Activated gamma-delta T cell treated with Interleukin-2 at 50 U/mL for 16 hours (primary cell): ENCODE measurements at places on chromosomes 7 and 10.
A peak's percentile ranks its signal among the peaks of the same experiment; 100 is the strongest.

- DNase-seq: no peak
Observed at GRCh38 chr10:101848894-101849351, 5.3 kb upstream of the KCNIP2 start.

- DNase-seq: no peak
Observed at GRCh38 chr10:125144693-125145623, 15.4 kb downstream of the CTBP2 start.

GRCh38 chr10:53477313-53477675, 704.7 kb upstream of the MBL2 start:
- DNase-seq: no peak

- DNase-seq: no peak
Observed at GRCh38 chr10:25222085-25222660, 47.4 kb downstream of the GPR158 start.

- DNase-seq: no peak
Observed at GRCh38 chr10:123998197-123999141, 94.9 kb downstream of the CHST15 start.

DNA sequence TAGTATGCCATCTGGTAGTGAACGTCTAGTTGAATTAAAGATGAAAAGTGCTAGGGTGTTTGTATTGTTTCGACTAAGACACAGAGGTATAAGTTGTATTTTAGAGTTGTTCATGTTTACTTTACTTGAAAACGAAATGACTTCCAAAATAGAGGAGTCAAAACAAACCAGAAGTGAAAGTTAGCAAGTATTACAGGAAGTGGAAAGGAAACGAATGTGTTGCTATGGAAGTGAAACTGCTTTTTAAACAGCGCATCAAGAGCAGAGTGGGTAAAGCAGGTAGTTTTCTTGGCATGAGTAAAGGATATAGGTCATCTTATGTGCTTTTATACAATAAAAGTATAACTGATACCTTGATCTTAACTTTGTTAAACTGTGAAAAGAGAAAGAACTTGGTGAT, 20.0 kb upstream of the GALNTL5 start:
- DNase-seq: no peak

GRCh38 chr7:101701153-101701794, 72.2 kb upstream of the MYL10 start:
- no peak for DNase-seq

- DNase-seq: no peak
Observed at GRCh38 chr10:120897343-120897742, 46.2 kb downstream of the WDR11 start.

- DNase-seq: no peak
Observed at GRCh38 chr7:156090988-156091387, 278.7 kb upstream of the SHH start.

- DNase-seq: no peak
Observed at GRCh38 chr7:12103948-12104347, 107.1 kb upstream of the TMEM106B start.

GRCh38 chr10:15640536-15641085, 79.1 kb downstream of the ITGA8 start:
- DNase-seq: no peak

- no peak for DNase-seq
Observed at GRCh38 chr7:129438839-129439651, 4.8 kb downstream of the STRIP2 start.

DNA sequence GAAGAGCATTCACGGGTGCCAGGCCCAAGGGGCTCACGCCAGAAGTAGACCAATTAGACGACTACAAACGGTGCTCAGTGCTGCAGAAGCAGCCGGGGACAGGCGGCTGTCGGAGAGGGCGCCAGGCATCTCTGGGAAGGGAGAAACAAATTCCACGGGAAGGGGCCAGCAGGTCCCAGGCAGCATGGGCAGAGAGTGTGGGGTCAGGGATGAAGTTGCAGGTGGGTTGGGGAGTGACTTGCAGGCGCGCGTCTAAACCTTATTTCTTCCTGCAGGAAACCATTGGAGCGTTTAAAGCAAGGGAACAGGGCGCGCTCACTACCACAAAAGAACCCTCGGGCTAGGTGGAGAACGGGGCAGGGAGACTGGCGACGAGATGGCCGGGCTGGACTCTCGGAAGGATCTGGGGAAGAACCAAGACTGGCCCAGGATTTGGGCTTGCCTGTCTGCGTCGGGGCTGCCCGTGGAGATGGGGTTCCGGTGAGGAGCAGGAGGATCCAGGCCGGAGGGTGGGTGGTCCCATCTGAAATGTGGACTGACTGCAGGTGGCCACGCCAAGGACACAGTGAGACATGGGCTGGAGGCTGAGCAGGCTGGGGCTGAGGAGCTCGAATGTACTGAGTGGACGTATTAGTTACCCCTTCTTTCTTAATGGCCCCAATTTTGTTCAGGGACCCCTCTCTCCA, 116.3 kb upstream of the DIP2C start:
- DNase-seq: no peak

DNA sequence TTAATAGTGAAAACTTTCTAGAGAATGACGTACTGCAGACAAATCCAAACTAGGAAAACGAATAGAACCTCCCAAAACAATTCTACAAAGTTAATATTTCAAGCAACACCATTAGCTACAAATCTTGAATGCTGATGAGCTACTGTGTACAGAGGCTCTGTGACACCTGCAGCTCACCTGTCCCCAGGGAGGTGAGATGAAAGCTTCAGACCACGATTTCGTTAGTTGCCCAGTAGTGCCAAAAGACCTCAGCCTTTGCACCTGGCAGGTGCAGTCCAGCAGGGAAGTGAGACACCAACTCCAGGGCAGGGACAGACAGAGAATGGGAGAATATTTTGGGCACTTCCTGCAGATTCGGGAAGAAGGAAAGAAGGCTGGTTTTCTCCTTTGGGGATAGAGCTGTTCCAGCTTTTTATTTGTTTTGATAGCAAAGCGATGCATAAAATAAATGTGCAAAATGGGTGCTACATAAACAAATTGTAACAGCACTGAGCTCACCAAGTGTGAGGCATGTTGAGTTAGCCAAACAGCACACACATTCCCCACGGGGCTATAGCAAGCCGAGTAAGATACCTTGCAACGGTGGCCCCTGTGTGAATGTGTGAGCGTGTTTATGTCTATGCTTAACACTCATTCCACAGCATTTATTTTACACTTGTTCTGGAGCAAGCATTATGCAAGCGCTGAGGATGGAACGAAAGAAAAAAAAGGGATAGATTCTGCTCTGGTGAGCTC, 1024.8 kb upstream of the AUTS2 start:
- no peak for DNase-seq

DNA sequence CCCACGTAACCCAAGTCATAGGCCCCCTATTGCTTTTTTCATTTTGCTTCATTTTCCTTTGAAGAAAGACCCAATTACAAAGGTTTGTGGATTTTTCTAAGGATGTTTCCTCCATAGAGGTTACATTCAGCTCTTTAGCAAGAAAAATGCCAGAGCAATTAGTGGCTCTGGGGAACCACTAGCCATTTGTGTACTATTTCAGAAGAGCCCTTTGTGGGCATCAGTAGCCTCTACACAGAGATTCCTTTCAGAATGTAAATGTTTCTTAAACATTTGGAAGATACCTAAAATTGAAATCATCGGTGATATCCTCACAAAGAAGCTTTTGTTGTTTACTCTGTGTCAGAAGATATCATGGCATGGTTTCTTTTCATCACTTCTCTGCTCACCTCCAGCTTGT, 291.0 kb upstream of the KMT2E start:
- DNase-seq: no peak

DNA sequence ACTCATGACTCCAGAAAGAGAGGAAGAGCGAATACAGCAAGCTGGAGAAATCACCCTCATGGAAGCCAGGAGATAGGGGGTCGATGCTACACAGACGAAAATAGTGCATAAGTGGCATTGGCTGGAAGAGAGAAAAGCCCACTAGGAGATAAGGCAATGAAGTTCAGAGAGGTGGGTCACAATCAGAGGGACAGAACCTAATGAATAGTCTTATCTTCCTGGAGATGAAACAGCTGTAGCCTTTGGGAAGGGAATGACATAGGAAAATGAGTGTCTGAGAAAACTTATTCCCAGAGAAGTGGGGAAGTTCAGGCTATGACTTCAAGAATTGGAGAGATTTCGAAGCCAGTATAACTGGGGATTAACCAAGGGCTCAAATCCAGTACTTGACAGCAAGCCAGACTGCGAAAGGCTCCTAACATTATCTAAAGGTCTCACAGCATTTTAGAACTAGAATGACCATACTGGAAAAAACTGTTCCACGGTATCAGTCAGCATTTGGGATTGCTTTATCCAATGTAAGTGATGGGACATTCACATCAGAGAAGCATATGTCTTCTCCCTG, 211.1 kb downstream of the ZNF365 start:
- DNase-seq: no peak

DNA sequence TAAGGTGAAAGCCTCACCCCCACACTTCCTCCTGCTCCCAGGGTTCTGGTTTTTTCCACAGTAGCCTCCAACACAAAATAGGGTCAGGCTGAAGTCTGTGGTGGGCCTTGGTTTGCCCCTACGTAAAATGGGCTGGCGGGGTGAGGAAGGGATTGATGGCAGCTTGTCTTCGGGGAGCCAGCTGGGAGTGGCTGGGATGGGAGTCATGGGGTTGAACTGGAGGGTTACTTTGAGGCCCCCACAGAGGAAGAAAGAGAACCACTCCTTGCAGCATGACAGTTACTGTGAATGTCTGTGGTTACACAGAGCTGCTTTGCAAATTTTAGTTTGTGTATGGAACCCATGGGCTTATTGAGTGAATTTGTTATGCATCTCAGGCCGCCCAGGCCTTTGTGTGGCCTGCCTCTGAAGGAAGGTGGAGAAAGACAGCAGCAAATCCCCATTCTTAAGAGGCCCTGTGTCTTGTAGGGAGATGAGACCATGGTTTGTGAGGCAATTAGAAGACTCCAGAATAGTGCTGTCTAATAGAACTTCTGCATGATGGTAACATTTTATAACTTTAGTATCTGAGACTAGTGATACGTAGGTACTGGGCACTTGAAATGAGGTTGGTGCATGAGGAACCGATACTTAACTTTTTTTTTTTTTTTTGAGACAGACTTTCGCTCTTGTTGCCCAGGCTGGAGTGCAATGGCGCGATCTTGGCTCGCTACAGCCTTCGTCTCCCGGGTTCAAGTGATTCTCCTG, 8.1 kb downstream of the TRIM8 start:
- DNase-seq: no peak

- no peak for DNase-seq
Observed at GRCh38 chr10:28875549-28876081, 198.3 kb downstream of the BAMBI start.

DNA sequence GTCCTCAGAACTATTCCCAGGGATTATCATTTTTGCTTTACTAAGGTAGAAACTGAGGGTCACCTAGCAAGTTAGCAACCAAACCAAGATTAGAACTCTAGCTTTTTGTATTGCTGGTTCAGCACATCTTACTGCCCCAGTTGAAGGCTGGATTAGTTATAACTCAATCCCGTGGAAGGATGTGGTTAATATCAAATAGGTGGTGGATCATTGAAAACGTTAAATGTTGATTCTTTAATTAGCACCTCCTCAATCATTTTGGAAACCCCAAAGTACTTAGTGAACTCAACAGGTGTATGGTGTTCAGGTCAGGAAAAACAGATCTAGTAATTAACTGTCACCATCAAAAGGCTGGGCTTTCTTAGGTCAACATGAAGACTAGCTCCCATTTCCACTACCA, 152.4 kb downstream of the ARID5B start:
- DNase-seq: no peak

GRCh38 chr7:47738563-47739166, 156.8 kb upstream of the TNS3 start:
- no peak for DNase-seq

DNA sequence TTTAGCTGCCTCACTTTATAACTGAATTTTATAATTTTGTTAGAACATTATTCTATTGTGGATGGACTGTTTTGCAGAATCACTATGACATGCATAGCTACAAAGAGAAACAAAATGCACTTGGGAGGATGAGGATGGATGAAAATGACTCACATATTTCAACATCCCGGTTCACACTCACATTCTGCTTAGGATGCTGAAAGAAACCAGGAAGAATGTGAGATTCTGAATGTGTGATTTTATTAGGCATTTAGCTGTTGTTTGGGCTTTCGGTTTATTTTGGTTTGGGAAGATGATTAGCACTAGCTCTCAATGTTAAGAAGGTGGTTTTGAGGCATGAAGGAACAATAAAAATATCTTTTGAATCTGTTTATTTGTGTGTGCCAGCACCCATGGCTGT, 235.5 kb downstream of the SEMA3E start:
- DNase-seq: no peak

DNA sequence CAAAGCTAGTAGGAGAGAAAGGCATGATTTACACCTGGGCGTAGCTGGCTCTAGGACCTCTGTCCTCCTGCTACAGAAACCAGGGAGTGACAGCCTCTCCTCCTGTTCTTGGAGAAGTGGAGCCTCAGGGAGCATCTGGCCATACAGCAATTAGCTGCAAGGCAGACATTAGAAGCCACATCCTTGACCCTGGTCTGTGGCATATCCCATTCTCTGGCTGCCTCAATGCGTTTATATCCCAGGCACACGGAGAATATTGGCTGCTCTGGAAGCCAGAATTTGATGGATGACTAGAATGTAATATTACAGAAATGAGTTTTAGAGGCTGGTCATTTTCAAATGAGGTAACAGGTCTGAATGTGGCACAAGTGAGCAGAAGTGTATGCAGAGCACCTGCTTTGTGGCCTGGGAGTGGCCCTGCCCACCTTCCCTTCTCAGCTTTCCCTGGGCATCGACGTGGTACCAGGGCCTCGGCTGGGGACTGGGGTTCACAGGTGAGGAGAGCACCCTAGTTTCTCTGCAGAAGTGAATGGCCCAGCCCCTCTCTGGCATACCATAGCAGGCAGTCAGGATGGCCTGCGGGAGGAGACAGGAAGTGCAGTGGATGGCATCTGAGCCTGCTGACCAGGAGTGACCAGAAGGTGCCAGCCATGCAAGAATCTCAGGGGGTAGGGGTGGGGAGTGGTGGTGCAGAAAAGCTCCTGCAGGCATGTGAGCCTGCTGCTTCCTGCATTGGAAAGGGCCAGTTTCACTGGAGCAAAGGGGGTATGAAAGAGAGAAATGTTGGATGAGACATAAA, 367.2 kb upstream of the ZNF32 start:
- DNase-seq: no peak

DNA sequence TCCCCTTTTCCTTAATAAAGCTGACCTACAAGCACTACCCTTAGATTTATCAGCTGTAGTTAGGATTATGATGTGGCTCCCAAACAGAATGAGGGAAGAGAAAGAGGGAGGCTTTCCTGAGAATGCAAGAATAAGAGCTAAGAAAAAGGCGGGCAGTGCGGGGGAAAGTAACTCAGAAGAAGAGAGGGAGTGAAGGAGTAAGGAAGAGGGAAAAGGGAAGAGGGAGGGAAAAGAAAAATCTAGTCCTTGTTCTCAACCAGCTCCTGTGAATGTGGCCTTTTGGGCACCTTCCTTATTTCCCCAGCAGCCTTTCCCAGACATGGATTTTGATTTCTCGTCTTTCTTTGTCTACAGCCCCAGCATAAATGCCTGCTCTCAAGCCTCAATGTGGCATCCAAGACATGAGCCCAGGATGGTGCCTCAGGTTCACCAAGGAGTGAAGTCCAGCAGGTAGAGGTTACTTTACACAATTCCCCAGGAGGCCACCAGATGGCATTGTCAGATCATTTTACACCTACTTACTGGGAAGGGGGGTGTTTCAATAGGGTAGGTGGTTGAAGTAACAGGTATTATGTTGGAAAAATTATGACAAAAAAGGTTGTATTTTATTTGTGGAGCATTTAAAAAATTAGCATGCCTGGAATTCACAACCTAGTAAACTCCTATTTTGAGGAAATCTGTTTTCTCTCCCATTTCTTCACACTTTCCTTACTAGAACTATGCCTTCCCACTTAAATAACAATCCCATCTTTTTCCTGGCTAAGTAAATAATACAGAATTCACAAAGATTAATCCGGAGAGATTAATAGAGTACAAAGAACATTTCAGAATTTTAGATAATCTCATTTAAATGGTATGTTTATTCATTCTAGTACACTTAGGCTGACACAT, 106.5 kb downstream of the HTR7 start:
- peak; percentile 20 for DNase-seq
